WTC11 (cell line): ENCODE measurements at places on chromosomes 7 and 10. TPM values are rescaled to one million over a fixed set of nuclear protein-coding genes. Genes with fewer than 3 reads are reported as not detected.

DNA sequence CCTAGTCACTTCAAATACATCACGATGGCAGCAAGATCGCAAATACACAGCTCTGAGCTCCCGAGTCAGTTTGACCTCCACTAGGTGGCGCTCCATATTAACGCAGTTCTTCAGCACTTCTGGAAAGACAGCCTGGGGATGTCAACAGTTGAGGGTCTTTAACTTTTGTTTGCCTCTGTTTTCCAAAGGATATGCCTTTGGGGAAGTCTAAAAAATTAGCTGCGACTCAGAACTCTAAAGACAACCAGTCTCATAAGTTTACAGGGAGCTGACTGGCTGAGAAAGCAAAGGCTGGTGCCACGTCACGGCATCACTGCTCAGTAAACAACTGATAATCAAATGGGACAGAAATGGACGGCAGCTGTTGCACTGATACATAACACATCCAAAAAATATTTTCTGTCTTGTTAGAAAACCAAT lies 458.8 kb downstream of the SORCS1 start:
- H3K27ac ChIP-seq = no peak overlapping the region
- H3K4me1 ChIP-seq = peaks cover 46% of the 10 kb centered on the region
- DNase-seq = peak; percentile 68
- no peaks in the 10 kb centered on the region; the same call in 1 of the 2 replicates for H3K27me3 ChIP-seq
- no peak overlapping the region for H3K4me3 ChIP-seq

- no peak for DNase-seq
- no peak overlapping the region for H3K4me3 ChIP-seq
- H3K4me1 ChIP-seq = peaks cover 7% of the 10 kb centered on the region; the same call in 1 of the 2 replicates
- H3K27ac ChIP-seq = peak overlapping the region; percentile 68
- H3K36me3 ChIP-seq = no peaks in the 10 kb centered on the region
Observed at GRCh38 chr7:88140947-88141346, 78.9 kb downstream of the SRI start.

DNA sequence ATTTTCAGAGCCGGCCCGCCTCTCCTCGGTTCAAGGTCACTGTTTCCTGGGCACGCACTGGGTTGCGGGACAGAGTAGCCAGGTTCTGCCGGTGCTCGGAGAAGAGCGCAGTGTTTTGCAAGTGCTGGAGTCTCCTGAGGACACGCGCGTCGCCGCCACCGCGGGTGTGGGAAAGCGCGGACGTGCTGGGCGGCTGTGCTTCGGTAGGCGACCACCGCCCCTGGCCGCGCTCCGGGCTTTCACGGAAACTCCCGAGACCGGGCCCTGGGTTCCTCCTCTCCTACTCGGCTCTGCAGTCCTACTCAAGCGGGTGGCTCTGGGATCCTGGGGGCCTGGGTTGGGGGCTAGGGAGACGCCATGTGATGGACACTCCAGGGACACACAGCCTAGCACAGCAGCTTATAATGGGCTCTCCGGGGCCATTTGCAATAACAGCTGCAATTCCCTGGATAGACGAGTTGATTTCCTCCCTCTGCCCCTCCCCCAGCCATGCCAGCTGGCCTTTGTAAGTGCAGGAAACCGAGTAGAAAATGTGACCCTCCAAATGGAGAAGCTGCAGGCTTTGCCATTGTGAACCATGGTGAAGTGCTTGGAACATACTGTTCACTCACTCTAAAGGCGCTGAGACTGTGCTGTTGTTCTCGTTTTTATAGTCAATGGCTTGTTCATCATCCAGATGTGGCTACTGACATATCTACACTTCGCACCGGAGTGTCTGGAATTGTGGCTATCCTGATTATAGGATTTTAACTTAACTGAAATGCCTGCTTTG lies 2.1 kb downstream of the FRAT1 start:
- DNase-seq = peak; percentile 49
- peaks cover 36% of the 10 kb centered on the region for H3K4me1 ChIP-seq
- peaks cover 33% of the 10 kb centered on the region for H3K27me3 ChIP-seq
- peak overlapping the region; percentile 83 for H3K4me3 ChIP-seq
- no peaks in the 10 kb centered on the region for H3K36me3 ChIP-seq

Gene NOS3
- total RNA-seq = 5.7 to 7.0 TPM (median 6.6 TPM) in 3 replicates

Gene NEURL1
- total RNA-seq = 0.66 to 1.2 TPM (median 0.99 TPM) in 3 replicates

DNA sequence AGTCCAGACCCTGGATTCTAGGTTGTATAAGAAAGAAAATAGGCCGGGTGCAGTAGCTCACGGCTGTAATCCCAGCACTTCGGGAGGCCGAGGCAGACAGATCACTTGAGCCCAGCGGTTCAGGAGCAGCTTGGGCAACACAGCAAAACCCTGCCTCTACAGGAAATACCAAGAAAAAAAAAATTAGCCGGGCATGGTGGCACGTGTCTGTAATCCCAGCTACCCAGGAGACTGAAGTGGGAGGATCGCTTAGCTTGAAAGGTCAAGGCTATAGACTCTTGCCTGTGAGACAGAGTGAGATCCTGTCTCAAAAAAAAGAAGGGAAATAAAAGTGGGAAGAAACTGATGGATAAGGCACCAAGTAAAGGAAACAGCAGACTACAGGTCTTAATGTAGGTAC lies 287.9 kb upstream of the KLF14 start:
- peaks cover 2% of the 10 kb centered on the region; the same call in 1 of the 2 replicates for H3K4me1 ChIP-seq
- no peak for DNase-seq
- H3K36me3 ChIP-seq = no peaks in the 10 kb centered on the region; the same call in 1 of the 2 replicates
- H3K27me3 ChIP-seq = no peaks in the 10 kb centered on the region
- no peak overlapping the region for H3K4me3 ChIP-seq

DNA sequence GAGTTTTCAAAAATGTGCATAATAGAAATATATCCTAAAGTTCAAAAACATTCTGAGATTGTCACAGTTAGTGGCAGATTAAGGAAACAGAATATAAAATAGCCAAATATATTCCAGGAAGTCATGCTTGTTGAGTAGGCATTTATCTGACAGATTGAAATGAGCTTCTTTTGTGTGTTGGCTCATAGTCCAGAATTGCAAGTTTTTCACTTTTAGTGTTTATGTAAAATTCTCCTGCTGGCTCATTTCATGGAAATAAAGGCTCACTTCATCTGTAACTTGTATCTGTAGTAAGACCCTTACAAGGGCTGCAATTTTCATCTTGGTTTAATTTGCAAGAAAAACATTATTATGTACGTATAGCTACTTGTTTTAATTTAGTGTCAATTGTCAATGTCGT lies 93.5 kb downstream of the MCU start:
- H3K4me1 ChIP-seq = peaks cover 57% of the 10 kb centered on the region
- H3K4me3 ChIP-seq = peak overlapping the region; percentile 24; the same call in 1 of the 2 replicates
- no peaks in the 10 kb centered on the region for H3K27me3 ChIP-seq
- DNase-seq = no peak
- no peaks in the 10 kb centered on the region for H3K36me3 ChIP-seq

- H3K27me3 ChIP-seq = no peaks in the 10 kb centered on the region
- no peaks in the 10 kb centered on the region for H3K36me3 ChIP-seq
- H3K4me1 ChIP-seq = peaks cover 28% of the 10 kb centered on the region
- H3K27ac ChIP-seq = no peak overlapping the region
- no peak for DNase-seq
Observed at GRCh38 chr7:158447506-158448171, 140.0 kb downstream of the PTPRN2 start.

GRCh38 chr10:22369434-22370072 lies 24.3 kb downstream of the SPAG6 start:
- H3K36me3 ChIP-seq = no peaks in the 10 kb centered on the region
- H3K27ac ChIP-seq = no peak overlapping the region
- no peaks in the 10 kb centered on the region for H3K27me3 ChIP-seq
- no peak overlapping the region for H3K4me3 ChIP-seq
- no peak for DNase-seq
- H3K4me1 ChIP-seq = no peaks in the 10 kb centered on the region

DNA sequence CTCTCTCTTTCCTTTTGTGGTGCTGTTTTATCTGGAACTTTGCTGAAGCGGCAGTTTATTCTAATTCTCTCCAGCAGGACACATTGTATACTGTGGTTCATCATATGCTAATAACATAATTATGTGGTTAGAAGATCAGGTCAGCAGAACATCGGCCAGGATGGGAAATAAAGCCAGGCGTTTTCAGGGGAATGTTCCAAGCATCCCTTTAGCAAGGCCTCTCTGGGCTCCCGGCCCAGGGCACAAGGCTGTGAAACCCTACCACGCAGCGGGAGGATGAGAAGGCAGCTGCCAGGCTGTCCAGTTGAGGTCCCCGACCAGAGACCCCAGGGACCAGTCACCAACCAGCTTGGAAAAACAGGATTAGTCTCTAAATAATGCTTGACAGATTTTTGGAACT lies 112.2 kb upstream of the GALNT17 start:
- H3K4me1 ChIP-seq = no peaks in the 10 kb centered on the region
- peaks cover 5% of the 10 kb centered on the region for H3K27me3 ChIP-seq
- no peak overlapping the region for H3K4me3 ChIP-seq
- DNase-seq = no peak

Gene FAM13C
- total RNA-seq = 0.82 to 1.5 TPM (median 0.89 TPM) in 3 replicates

- no peaks in the 10 kb centered on the region for H3K4me1 ChIP-seq
- no peak overlapping the region for H3K4me3 ChIP-seq
- no peaks in the 10 kb centered on the region for H3K27me3 ChIP-seq
- H3K36me3 ChIP-seq = peaks cover 9% of the 10 kb centered on the region
Observed at GRCh38 chr7:38822549-38822948, 86.4 kb downstream of the VPS41 start.

- peaks cover 82% of the 10 kb centered on the region for H3K4me1 ChIP-seq
- H3K4me3 ChIP-seq = no peak overlapping the region
- no peak for DNase-seq
- peaks cover 4% of the 10 kb centered on the region; the same call in 1 of the 2 replicates for H3K36me3 ChIP-seq
- no peaks in the 10 kb centered on the region for H3K27me3 ChIP-seq
Observed at GRCh38 chr7:148397985-148398384, 192.6 kb upstream of the C7orf33 start.

GRCh38 chr7:135964791-135965190 lies 12.4 kb downstream of the MTPN start:
- peaks cover 7% of the 10 kb centered on the region; the same call in 1 of the 2 replicates for H3K36me3 ChIP-seq
- DNase-seq = no peak
- no peak overlapping the region for H3K27ac ChIP-seq
- H3K27me3 ChIP-seq = no peaks in the 10 kb centered on the region

- H3K36me3 ChIP-seq = no peaks in the 10 kb centered on the region
- no peaks in the 10 kb centered on the region for H3K27me3 ChIP-seq
- peak overlapping the region; percentile 88 for H3K27ac ChIP-seq
- no peak for DNase-seq
- no peak overlapping the region for H3K4me3 ChIP-seq
- H3K4me1 ChIP-seq = peaks cover 38% of the 10 kb centered on the region
Observed at GRCh38 chr10:45408421-45409319, 34.7 kb downstream of the ALOX5 start.

Gene CTAGE8
- total RNA-seq = 5.6 to 8.4 TPM (median 7.9 TPM) in 3 replicates

Gene CREM
- total RNA-seq = 17.3 to 23.6 TPM (median 18.3 TPM) in 3 replicates

GRCh38 chr10:69201045-69201444 lies 19.1 kb upstream of the HKDC1 start:
- H3K4me1 ChIP-seq = no peaks in the 10 kb centered on the region
- peaks cover 18% of the 10 kb centered on the region for H3K36me3 ChIP-seq
- no peak overlapping the region for H3K4me3 ChIP-seq

GRCh38 chr7:108947526-108947925 lies 377.9 kb downstream of the DNAJB9 start:
- H3K4me3 ChIP-seq = no peak overlapping the region

- H3K4me1 ChIP-seq = peaks cover 29% of the 10 kb centered on the region
- H3K27ac ChIP-seq = no peak overlapping the region
- DNase-seq = no peak
- no peak overlapping the region for H3K4me3 ChIP-seq
- H3K36me3 ChIP-seq = no peaks in the 10 kb centered on the region
Observed at GRCh38 chr10:35215107-35215506, 88.5 kb downstream of the CREM start.

DNA sequence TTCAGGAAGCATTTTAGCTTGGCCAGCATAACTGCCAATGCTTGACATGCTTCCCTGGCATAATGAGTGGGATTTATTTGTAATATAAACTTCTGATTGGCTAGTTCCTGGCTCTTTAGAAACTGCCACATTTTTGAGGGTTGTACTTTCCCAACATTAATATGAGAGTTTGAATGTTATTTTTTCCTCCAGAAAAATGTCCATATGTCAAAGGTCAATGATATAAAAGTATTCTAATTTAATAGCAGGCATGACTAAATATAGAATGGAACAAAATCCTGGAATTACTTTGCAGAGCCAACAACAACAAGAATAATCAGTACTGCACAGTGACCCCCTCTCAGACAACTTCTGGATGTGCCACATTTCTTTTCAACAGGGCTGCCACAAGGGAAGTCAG lies 352.6 kb downstream of the PRPF18 start:
- no peak for DNase-seq
- H3K27me3 ChIP-seq = no peaks in the 10 kb centered on the region
- H3K4me1 ChIP-seq = peaks cover 7% of the 10 kb centered on the region
- no peak overlapping the region for H3K4me3 ChIP-seq
- no peak overlapping the region for H3K27ac ChIP-seq
- H3K36me3 ChIP-seq = peaks cover 8% of the 10 kb centered on the region

- no peak for DNase-seq
- peaks cover 3% of the 10 kb centered on the region; the same call in 1 of the 2 replicates for H3K4me1 ChIP-seq
- no peaks in the 10 kb centered on the region for H3K27me3 ChIP-seq
- H3K27ac ChIP-seq = no peak overlapping the region
Observed at GRCh38 chr10:33982995-33983394, 648.5 kb upstream of the NRP1 start.

GRCh38 chr7:474605-475424 lies 44.8 kb downstream of the PDGFA start:
- H3K4me3 ChIP-seq = no peak overlapping the region
- peak; percentile 6 for DNase-seq
- no peaks in the 10 kb centered on the region; the same call in 1 of the 2 replicates for H3K4me1 ChIP-seq
- no peaks in the 10 kb centered on the region for H3K27me3 ChIP-seq
- peaks cover 2% of the 10 kb centered on the region; the same call in 1 of the 2 replicates for H3K36me3 ChIP-seq
- H3K27ac ChIP-seq = no peak overlapping the region

Gene SPDYE5
- total RNA-seq = not detected in 3 replicates

Gene FAM25C
- not detected in 3 replicates for total RNA-seq

Gene CPA4
- total RNA-seq = 0.11 TPM in 2 of 3 replicates, not detected in the other
